ENCODE measurements at places on chromosomes 13 and 19.

DNA sequence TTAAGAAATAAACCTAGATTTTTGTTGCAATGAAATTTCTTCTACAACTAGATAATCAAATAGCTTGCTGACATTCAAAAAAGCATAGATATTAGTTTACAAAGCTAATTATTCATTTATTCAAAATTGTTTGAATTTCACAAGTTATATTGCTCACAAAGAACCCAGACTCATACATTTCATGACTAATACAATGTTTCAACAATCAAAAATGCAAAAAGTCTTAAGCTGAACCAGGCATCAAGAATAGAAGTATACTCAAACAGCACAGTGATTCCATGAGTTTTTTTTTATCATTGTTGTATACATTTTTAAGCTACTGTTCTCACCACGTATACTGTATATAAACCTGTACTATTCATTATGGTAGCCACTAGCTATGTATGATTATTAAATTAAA is 51.0 kb downstream of the DIAPH3 start:
- no peak for DNase-seq

DNA sequence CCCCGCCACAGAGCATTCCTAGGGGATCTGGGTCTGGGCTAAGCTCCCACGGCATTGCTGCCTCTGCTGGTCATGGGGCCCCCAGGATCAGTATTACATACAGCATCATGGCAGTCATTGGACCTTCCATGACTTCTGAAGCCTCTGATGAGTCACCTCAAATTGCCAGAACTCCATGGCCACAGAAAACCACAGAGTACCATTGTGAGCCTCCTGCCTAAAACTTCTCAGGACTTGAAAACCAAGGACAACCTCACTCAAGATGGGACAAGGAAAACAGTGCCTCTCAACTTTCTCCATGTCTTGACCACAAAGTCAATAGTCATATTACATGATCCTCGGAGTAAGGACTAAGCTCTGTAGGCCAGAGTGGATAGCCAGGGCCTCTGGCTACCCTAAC is 306.0 kb downstream of the GPC5 start:
- no peak for DNase-seq

GRCh38 chr13:27673911-27674310 is 52.2 kb downstream of the POLR1D start:
- no peak for DNase-seq

GRCh38 chr13:113658836-113659235 is 838 bp upstream of the ATP4B start:
- no peak for DNase-seq

DNA sequence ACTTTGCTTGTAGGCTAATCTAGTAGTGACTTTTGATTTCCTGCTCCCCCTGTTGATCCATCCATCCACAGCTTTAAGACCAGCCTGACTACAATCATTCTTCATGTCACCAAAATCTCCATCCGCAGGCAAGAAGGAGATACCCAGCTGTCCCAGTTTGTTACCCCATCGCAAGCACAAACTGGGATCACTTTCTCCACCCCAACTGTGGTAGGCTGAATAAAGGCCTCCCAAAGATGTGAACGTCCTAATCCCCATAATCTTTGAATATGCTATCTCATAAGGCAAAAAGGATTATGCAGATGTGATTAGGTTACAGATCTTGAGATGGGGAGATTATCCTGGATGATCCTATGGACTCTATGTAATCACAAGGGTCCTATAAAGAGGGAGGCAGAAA is 202.0 kb downstream of the ENOX1 start:
- DNase-seq = no peak

GRCh38 chr13:99467764-99468163 is 33.5 kb upstream of the TM9SF2 start:
- DNase-seq = no peak

- peak; percentile 57 for DNase-seq
Measured at GRCh38 chr19:16417660-16418596, 53.8 kb downstream of the EPS15L1 start.

DNA sequence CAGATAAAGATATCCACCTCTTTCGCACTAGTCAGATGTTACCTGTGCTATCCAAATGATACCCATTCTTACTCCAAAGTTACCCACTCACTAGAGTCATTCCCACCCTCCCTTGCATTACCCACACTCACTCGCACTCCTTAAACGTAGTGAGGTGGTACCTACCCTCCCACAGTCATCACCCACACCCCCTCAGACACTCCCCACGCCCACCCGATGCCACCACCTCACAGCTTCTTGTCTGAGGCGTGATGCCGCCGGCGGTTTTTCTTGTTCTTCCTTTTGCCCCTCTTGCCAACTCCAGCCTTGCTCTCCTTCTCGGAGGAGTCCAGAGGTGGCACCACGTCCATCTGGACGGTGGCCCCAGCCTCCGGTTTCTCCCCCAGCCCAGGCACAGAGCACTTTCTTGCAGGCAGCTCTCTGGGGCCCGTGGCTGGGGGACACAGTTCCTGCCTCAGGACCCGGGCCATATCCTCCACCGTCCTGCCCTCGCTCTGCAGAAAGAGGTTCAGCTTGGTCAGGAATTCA is 1.2 kb downstream of the PNMA8C start:
- DNase-seq = no peak

GRCh38 chr13:24276306-24276705 is 33.1 kb upstream of the C1QTNF9 start:
- DNase-seq = no peak

- DNase-seq = no peak
Measured at GRCh38 chr19:41542622-41543021, 33.3 kb upstream of the CEACAM21 start.

- DNase-seq = no peak
Measured at GRCh38 chr13:70375718-70376117, 267.5 kb upstream of the KLHL1 start.

DNA sequence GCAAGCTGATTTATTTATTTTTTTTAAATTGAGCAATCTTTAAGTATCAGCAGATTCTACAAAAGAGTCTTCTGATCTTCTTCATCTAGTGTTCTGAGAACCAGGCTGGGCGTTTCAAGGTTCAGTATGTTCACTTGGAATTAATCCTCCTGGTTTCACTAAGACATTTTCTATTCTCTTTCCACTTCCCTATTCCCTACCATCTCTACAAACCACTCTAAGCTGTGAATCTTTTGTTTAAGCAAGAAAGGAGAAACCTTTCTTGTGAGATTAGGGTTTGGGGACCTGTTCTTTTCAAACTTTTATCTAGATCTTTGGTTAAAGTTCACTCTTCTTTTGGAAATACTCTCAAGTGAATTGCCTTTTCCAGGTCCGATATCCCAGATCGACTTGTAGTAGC is 59.3 kb downstream of the URI1 start:
- DNase-seq = no peak

GRCh38 chr13:29490561-29490885 is 105.0 kb downstream of the SLC7A1 start:
- no peak for DNase-seq

- DNase-seq = no peak
Measured at GRCh38 chr19:3774621-3775373, 2.8 kb upstream of the RAX2 start.

GRCh38 chr19:10052602-10053360 is 33.3 kb upstream of the SHFL start:
- no peak for DNase-seq

GRCh38 chr19:51325161-51325976 is 13.9 kb downstream of the IGLON5 start:
- no peak for DNase-seq

DNA sequence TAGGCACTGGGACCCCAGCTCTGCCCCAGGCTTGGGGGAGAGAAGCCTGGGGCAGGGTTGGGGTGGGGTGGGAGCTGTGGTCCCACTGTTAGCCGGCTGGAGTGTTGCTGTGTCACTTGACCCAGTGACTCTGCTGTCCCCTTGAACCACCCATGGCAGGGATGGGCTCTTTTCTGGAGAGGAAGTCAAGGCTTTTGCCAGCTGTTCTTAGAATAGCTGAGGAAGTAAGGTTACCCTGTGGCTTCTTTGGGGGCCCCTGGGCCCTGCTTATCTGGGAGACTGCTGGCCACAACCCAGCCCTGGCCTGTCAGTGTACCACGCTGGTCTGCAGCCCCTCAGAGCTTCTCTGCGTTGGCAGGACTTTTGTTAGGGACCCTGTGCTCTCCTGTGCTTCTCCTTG is 9.1 kb downstream of the PNPLA6 start:
- no peak for DNase-seq

DNA sequence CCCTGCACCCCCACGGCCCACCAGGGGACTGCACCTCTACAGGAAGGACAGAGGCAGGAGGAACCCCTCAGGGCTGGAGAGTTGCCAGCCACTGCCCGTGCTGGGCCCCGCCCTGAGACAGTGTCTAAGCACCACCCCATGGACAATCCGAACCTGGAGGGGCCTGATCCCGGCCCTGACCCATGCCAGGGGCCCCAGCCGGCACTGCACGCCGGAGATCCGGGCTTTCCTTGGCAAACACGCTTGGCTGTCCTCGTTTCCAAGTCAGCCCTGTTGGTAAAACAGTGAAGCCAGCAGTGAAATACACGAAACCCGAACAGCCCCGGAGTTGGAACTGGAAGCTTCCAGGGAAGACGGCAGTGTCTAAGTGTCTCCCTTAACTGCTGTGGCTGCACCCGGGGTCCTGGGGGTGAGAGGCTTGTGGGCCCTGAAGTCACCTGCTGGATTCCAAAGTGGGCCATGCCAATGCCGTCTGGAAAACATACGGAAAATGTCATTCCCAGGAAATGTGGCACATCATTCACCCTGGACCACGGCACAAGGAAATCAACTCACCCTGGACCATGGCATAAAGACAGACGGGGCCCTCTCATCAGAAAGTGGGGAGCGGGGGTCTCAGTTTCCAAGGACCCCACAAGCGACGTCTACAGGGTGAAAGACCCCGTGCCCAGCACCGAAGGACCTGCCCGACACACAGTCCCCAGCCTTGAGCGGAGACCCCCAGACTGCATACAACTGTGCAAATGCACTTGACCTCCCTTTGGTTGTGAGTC is 30.9 kb downstream of the RASA3 start:
- DNase-seq = no peak

- DNase-seq = no peak
Measured at GRCh38 chr19:16040642-16041041, 35.7 kb upstream of the TPM4 start.

- DNase-seq = no peak
Measured at GRCh38 chr19:6772028-6772865, at the start of gene VAV1. Gene VAV1, plus strand, starts transcription at chr19:6772708. Its CDS starts 100 bp downstream, at chr19:6772808.

GRCh38 chr13:40115426-40115825 is 460.0 kb downstream of the COG6 start:
- no peak for DNase-seq

DNA sequence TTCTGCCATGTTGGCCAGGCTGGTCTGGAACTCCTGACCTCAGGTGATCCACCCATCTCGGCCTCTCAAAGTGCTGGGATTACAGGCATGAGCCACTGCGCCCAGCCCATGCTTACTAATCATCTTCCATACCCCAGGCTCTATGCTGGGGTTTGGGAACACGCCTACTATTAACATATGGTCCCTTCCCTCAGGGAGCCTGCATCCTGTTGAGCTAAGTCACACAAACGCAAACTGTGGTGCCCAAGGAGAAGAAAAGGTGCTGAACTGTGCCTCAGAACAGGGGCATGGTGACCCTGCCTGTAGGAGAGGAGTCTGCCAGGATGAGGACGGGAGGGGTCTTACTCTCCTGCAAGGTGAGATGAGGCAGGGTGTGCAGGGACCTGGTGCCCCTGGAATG is 5.6 kb downstream of the MICOS13 start:
- no peak for DNase-seq

DNA sequence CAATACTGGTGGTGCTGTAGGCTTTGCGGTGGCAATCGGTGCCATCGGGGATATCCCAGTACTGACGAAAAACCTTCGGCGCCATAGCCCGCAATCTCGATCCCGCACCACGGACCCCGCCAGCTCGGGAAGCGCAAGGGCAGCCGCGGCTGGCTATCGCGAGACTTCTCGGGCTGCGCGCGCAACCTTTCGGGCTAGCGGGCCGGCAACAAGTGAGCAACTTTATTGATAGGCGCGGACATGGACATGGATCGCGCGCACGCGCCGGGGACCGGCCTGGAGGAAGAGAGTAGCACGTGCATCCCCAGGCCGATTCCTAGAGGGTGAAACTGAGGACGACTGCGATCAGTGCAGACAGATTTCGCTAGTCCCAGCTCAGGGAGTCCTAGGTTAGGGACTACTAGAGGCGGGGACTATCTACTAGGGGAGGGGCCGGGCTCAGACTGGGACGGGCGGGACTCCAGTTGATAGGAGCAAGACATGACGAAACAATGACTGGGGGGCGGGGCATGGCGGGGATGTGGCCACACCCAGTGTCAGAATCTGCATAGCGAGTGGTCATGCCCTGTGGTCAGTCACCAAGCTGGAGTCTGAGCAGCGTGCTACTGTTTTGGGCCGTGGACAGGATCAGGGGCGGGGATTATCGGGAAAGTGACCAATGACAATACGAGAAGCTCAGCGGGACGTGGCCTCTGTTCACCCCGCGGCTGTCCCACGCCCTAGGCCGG is at the start of gene NDUFA11:
Gene NDUFA11, minus strand, starts transcription at position 167 of the 728 bp plus-strand sequence. Its CDS starts 82 bp downstream, at position 85.
- DNase-seq = peak; percentile 73

- DNase-seq = peak; percentile 66
Measured at GRCh38 chr13:59318320-59318930, 845.3 kb downstream of the DIAPH3 start.

DNA sequence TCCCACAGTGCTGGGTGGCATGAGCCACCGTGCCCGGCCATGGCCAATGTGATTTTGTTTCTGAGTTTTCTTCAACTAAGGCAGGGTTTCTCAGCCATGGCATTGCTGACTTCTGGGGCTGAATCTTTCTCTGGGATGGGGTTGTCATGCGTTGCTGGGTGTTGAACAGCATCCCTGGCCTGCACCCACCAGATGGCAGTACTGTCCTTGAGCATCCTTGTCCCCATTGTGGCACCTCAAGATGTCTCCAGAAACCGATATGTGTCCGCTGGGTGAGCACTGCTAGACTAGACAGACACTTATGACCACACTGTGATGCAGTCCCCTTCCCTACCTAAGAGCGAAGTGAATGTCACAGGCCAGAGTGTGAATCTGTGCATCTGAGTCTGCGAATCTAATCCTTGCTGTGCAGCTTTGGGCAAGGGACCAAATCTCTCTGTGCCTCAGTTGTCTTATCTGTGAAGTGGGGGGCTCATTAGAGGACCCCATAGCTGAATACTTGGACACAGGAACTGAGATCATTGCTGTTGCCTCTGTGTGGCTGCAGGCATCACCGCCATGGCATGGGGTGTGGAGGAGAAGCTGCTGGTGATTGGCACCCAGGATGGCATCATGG is 50.3 kb upstream of the SIN3B start:
- DNase-seq = peak; percentile 70

GRCh38 chr19:23823952-23824389 is 65.3 kb upstream of the ZNF681 start:
- DNase-seq = peak; percentile 33

- DNase-seq = no peak
Measured at GRCh38 chr13:25440061-25440460, 68.3 kb downstream of the ATP8A2 start.

DNA sequence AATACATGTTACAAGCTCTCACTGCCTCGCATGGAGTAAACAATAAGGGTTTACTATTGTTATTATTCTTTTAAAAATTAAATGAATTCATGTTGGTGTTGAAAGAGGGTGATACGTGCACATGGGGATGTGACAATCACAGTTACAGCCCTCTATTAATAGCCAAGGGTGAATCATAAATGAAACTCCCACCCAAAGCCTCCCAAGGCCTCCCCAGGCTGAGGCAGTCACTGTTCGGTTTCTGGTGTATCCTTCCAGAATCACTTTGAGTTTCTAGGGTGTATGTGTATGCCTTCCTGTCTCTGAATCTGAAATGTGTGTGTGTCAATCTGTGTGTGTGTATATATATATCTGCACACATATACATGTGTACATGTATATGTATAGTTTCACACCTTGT is 73.4 kb downstream of the AKAP11 start:
- DNase-seq = no peak

Measured in iPS DF 6.9 (cell line).